ENCODE measurements at places on chromosomes 2 and 18.
A peak's percentile ranks its signal among the peaks of the same experiment; 100 is the strongest.

- no peak for DNase-seq
These were observed 255.7 kb upstream of the THUMPD2 start for GRCh38 chr2:40034801-40035200.

- no peak for DNase-seq
These were observed 255.2 kb upstream of the NRP2 start for GRCh38 chr2:205427112-205427511.

DNA sequence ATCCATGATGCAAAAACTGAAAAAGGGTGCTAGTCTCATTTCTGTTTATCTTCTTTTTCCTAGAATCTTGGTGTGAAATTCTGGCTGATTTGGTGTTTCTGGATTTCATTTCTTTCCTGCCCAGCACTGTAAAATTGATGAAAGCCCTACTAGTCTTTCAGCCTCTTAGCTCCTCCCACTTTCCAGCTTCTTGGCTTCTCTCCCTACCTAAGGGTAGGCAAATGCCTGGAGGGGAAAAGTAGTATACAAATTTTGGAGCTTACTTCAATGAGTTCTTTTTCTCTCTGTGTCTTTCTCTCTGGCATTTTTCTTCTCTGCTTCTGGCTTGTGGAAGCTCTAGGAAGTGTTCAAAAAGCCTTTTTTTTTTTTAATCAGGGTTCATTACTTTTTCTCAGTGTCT, 160.5 kb downstream of the XIRP2 start:
- DNase-seq = no peak

GRCh38 chr18:41579185-41579584, 375.8 kb upstream of the PIK3C3 start:
- no peak for DNase-seq

DNA sequence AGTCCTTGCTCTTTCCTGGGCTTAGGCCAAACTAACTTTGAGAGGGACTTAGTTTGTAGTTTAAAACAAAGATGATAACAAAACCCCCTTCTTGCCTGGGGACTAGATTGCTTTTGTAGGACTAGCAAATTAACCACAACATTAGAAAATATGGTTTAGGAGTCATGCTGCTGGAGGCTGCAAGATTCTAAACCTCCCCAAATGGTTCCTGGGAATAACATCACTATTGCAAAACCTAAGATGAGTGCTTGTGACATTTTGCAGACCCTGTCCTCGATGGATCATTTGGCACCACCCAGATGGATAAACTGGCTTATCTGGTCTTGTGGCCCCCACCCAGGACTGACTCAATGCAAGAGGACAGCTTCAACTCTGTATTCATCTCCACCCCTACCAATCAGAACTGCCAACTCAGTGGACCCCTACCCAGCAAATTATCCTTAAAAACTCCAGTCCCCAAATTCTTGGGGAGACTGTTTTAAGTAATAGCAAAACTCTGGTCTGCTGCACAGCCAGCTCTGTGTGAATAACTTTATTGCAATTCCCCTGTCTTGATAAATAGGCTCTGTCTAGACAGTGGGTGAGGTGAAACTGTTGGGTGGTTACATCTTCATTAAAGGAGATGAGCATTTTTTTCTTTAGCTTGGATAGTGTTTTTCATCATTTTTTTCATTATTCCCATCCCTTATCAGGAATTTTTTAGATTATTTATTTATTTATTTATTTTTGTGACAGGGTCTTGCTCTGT, 58.9 kb downstream of the SPTBN1 start:
- DNase-seq = no peak

GRCh38 chr2:203018181-203018580, 3.5 kb downstream of the NBEAL1 start:
- DNase-seq = no peak

GRCh38 chr2:41985573-41986095, 62.2 kb upstream of the PKDCC start:
- DNase-seq = no peak

DNA sequence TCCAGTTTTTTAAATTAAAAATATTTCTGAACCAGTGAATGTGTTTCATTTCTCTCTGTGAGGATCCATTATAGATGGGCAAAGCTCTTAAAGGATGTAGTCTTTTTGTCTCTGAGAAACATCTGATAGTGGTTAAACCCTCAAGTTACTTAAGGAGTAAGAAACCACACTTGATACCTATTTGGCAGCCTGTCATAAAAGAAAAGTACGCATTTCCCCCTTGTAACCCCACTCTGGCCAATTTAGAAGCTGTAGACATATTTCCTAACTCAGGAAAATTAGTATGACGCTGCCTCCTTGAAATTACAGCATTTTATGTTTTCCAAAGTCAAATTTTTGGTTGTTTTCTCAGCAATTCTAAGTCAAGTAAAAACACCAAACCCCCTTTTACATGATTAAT, 2.0 kb downstream of the STAT4 start:
- DNase-seq = no peak

GRCh38 chr2:33038799-33039198, 92.0 kb downstream of the LTBP1 start:
- DNase-seq = no peak

DNA sequence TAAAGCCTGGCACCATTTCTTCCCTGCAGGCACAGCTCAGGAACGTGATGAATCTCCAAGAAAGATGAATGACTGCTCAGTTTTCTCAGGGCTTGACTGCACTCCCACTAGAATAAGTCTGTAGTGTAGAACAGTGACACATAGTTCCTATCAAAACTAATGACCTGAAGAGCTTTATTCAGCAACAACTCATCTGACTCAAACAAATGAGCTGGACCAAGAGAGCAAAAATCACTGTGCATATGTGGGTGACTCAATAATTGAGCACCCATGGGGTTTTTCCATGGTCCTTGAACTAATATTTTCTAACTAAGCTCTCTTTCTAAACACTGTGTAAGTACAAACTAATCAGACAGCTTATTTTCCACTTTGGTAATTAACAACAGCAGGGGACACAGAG, 61.1 kb upstream of the XDH start:
- DNase-seq = no peak

GRCh38 chr2:10864861-10865636, 46.7 kb upstream of the KCNF1 start:
- DNase-seq = no peak

- no peak for DNase-seq
These were observed 22.9 kb upstream of the SSB start for GRCh38 chr2:169775765-169776164.

- no peak for DNase-seq
These were observed 799 bp downstream of the CYTIP start for GRCh38 chr2:157443090-157443489.

DNA sequence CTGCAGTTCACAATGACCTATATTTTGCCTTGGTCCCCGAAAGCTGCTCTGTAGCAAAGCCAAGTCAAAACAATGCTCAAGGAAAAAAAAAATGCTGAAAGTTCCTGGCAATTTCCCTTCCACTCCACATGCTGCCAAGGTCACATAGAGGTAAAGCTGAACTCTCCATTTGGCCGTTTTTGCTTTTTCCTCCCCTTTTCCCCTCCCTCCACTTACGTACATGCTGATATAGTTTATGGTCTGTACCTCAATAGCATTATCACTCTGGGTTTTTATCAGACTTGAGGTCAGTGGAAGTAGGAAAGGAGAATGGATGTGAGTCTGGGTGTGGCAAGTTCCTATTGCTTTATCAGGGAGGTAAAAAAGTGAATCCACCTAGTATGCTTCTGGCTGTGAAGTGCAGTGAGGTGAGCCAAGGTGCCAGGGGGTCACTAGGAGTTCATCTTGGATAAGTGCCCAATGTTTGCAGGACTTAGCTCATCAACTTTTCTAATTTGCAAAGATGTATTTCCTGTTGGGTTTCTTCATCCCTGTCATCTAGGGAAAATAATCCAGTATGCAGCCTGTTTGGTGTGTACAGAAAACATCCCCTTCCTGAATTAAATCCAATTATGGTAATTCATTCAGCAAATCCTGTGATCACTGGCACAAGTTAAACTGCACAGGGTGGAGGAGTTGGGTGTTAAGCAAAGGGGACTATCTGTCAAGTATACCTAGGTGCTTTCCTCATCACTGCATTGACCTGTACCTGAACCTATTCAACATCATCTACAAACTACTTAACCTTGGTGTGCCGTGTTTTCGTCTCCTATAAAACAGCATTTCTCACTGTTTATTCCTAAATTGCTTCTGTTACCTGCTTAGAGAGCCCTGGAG, 124.3 kb upstream of the CYP26B1 start:
- no peak for DNase-seq

- no peak for DNase-seq
These were observed 69.6 kb upstream of the LRRTM1 start for GRCh38 chr2:80374105-80374504.

- DNase-seq = no peak
These were observed 126.7 kb upstream of the LTBP1 start for GRCh38 chr2:32820088-32820487.

GRCh38 chr2:159265171-159265576, 21.3 kb downstream of the WDSUB1 start:
- DNase-seq = no peak

- DNase-seq = peak; percentile 23
These were observed 34.9 kb downstream of the RAB10 start for GRCh38 chr2:26068602-26069298.

DNA sequence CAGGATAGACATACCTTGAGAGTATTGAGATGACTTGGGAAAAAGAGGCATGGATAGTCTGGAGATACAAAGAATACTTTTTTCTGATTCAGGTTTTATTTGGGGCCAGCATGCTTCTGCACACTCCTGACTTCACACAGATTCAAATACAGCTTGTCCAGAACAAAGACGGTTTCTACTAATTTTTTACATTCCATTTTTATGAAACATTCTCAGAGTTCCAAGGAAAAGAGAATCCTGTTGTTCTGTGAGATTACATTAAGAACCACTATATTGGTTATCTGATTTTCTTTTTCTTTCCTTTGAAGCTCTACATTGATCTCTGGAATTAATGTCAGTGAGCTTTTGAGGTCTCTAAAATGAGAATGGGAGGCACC, 41.0 kb downstream of the PTPRM start:
- DNase-seq = no peak

DNA sequence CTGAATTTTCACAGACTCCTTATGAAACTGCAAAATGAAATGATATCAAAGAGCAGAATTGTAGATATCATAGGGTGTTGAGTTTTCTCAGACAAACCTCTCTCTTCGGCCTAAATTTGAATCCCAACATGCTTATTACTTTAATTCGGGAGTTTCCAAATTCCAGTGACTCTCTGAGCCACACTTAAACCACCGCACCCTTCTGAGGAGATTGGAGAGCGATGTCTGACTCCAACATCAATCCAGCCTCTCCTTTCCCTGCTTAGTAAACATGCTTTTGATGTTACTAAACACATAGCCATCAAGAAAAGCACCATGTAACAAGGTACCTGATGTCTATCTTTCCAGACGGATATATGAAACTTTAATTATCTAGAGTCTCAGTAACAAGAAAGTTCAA, 103.1 kb upstream of the ARHGAP28 start:
- no peak for DNase-seq

- no peak for DNase-seq
These were observed 94.4 kb downstream of the LYPD6B start for GRCh38 chr2:149132901-149133300.

GRCh38 chr18:79554945-79555645, 124.5 kb upstream of the CTDP1 start:
- no peak for DNase-seq

DNA sequence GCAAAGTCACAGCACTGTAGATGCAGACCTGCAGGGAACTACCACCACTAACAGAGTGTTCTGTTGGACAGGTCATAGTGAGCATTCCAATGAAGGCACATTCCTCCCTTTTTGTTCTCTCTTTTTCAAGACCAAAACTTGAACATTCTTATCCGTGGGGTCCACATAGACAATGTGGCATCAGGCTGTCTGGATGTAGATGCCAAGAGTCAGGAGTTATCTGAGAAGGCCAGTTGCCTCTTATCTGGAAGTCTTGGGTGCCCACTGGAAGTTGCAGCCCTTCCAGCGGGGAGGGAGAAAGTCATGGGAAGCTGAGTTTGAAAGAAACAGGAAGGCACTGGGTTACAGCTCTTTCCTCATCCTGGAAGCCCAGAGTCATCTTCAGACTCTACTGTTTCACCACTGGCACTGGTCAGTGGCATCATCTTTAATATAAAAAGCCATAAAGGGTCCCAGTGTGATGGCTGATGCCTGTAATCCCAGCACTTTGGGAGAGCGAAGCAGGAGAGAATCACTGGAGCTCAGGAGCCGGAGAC, 61.4 kb downstream of the FAM161A start:
- DNase-seq = no peak

DNA sequence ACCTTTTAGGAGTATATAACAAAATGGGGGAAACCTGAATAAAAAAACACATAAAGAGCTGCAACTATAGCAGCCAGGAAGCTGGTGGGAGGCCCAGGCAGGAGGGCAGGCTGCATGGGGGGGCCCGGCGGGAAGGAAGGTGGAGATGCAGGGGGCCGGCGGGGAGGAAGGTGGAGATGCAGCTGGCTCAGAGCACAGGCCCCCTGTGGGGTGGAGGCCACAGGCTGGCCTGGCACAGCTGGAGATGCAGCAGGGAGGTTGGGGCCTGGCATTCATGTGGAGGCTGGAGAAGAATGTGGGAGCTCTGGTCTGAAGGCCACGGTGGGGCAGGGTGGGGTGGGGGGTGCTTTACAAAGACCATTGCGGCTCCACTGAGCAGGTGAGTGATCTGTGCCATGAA, 31.4 kb downstream of the FAM228A start:
- DNase-seq = no peak

DNA sequence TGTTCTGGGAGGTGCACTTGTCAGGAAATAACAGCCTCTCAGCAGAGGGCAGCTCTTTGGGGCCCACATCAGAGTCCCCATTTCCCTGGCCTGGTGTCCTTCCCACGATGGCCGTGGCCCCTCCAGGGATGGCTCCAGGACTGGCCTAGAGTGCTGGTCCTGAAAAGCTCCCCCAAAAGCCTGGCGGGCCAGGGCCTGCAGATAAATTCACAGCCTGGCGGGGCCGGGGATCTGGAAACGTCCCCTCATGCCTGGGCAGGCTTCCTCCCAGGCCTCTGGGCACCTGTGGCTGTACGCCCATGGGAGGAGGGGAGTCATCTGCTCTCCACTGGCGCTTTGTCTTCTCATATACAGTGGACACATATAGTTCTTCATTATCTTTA, 52.6 kb upstream of the HS6ST1 start:
- DNase-seq = no peak

- no peak for DNase-seq
These were observed 97.1 kb upstream of the MAP4K3 start for GRCh38 chr2:39534095-39534711.

GRCh38 chr2:26245231-26245732, 543 bp downstream of the HADHB start:
- DNase-seq = peak; percentile 36

DNA sequence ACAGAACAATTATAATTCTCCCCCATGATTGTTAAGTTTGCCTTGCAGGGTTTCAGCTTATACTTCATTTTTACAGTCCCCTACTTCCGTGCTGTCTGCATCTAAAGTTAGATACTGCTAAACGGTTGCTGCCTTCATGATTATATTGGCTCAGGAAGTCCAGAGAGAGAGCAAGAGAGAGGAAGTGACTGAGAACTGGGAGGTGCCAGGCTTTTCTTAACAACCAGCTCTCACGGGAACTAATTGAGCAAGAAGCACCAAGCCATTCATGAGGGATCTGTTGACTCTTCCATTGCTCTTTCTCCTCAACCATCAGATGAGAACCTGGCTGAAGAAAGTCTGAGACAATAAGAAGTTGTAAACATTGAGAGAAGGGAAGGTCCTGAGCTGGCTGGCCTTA, 125.5 kb upstream of the SIX2 start:
- DNase-seq = no peak

Data from stimulated activated CD8-positive, alpha-beta memory T cell treated with anti-CD3 and anti-CD28 coated beads, Interleukin-7, amount 100 ng/mL, for 1 hour (primary cell).